ENCODE measurements at places on chromosomes 6 and 20. TPM values are rescaled to one million over a fixed set of nuclear protein-coding genes. Genes with fewer than 3 reads are reported as not detected.

Gene ZFP57
- polyA plus RNA-seq, result 0.11 TPM

Gene DNAAF9
- 28.6 TPM for polyA plus RNA-seq

Gene CRISP3
- 0.10 TPM for polyA plus RNA-seq

Gene ENPP4
- polyA plus RNA-seq, result 16.7 TPM

Gene HAO1
- polyA plus RNA-seq, result 0.15 TPM

Gene STMND1
- polyA plus RNA-seq, result 0.17 TPM

Gene SUN5
- polyA plus RNA-seq, result not detected

Gene SLC22A7
- 0.25 TPM for polyA plus RNA-seq

Gene PLCB1
- polyA plus RNA-seq, result 51.5 TPM

Gene MSH5
- 13.8 TPM for polyA plus RNA-seq

Gene GTF2H4
- polyA plus RNA-seq, result 37.2 TPM

Gene STMN3
- polyA plus RNA-seq, result 22.0 TPM

Gene COL21A1
- 139 TPM for polyA plus RNA-seq

Gene TCP11
- polyA plus RNA-seq, result 2.7 TPM

Gene POU5F1
- 1.2 TPM for polyA plus RNA-seq

Gene EPM2A
- 15.0 TPM for polyA plus RNA-seq

Gene LRRN4
- polyA plus RNA-seq, result 10.9 TPM

Gene ID4
- polyA plus RNA-seq, result 156 TPM

Gene TGM3
- polyA plus RNA-seq, result 0.99 TPM

Gene MGME1
- 42.1 TPM for polyA plus RNA-seq

Gene DEFB132
- polyA plus RNA-seq, result not detected

Gene DSP
- polyA plus RNA-seq, result 64.8 TPM

Gene SAMD5
- polyA plus RNA-seq, result 12.6 TPM

Gene HDGFL1
- not detected for polyA plus RNA-seq

Gene FAM184A
- polyA plus RNA-seq, result 11.5 TPM

All from right renal cortex interstitium (tissue), 3 donors.